ENCODE measurements at places on chromosomes 1 and 21.

- DNase-seq = no peak
These were observed 54.9 kb upstream of the NBPF3 start for GRCh38 chr1:21385022-21385421.

DNA sequence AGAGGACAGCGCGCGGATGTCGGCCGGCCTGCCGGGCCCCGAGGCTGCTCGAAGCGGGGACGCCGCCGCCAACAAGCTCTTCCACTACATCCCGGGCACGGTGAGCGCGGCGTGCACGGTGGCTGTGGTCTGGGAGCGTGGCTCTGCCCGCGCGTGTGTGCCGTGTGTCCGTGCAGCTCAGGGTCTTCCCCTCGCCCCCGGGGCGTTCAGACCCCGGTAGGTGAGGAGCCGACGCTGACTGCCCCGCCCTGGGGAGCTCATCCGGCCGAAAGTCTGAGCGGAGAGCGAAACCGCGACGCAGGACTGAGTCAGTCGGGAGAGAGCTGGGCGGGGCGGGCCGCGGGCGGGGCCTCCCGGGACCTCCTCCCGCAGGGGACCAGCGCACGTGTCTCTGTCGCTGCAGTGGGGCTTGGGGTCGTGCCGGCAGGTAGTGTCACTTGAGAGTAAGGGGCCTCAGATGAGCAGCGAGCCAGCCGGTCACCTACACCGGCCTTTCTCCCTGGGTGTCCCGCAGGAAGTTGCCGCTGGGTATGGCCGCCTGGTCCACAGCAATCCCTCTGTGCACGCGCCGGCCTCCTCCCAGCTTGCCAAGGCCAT, 520 bp downstream of the PLEKHN1 start:
- DNase-seq = peak; percentile 85

GRCh38 chr1:172165403-172165802, 255.1 kb upstream of the C1orf105 start:
- DNase-seq = no peak

DNA sequence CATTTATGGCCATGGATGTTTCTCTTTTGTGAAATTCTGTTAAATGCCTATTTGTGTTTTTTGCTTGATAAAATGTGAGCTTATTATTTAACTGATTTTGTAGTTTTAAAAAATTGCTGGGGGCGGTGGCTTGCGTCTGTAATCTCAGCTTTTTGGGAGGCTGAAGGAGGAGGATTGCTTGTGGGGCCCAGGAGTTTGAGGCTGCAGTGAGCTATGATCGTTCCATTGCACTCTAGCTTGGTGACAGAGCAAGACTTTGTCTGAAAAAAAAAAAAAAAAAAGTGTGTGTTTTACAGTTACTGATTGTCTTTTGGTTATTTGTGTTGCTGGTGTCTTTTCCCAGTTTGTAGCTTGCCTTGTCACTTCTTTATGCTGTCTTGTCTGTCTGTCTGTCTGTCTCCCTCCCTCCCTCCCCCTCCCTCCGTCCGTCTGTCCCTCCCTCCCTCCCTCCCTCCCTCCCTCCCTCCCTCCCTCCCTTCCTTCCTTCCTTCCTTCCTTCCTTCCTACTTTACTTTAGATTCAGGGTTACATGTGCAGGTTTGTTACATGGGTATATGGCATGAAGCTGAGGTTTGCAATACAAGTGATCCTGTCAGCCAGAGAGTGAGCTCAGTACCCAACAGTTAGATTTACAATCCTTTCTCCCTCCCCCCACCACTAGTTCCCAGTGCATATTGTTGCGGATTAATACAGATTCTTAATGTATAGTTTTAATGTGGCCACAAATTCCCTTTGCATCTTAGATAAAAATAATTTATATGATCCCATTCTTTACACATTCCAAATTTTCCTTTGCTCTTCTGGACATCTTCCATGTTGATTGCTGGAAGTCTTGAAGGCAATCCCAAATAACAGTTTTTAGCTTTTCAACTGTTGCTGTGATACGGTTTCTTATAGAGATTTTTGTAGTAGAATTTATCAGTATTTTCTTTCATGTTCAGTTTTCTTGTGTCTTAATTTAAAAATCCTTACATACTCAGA, 25.1 kb downstream of the PTBP2 start:
- DNase-seq = no peak

DNA sequence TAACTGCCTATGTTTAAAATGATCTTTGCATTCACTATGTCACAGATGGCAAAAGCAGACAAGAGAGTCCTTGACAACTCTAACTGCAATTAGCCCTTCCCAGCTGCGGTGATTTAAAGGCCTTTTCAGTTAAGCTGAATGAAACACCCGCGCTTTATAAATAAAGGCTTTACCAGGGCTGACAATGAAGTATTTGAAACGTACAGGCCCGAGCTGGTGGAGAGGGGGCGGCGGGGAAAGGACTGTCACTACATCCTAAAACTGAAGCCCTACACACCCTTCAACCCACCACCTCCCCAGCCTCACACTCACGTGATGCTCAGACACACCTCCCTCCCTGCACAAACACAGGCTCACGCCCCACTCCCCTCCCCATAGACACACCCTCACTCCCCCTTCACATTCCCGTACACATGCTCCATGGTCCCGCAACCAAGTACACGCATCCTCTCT, 45.5 kb downstream of the GRIK3 start:
- DNase-seq = no peak
